ENCODE measurements at places on chromosomes 11 and 22. TPM values are rescaled to one million over a fixed set of nuclear protein-coding genes. Genes with fewer than 3 reads are reported as not detected.

The INPP5J gene
- 7.7 TPM for total RNA-seq

The VWCE gene
- total RNA-seq = 13.8 TPM

The P2RX3 gene
- 0.66 TPM for total RNA-seq

The MDK gene
- 560 TPM for total RNA-seq

The SESN3 gene
- 34.9 TPM for total RNA-seq

The PVALB gene
- 4.5 TPM for total RNA-seq

The NAALADL1 gene
- 6.1 TPM for total RNA-seq

The FXYD2 gene
- total RNA-seq = 1.4 TPM

The ROM1 gene
- total RNA-seq = 0.94 TPM

The CHEK2 gene
- total RNA-seq = 126 TPM

The TSSK2 gene
- not detected for total RNA-seq

DNA sequence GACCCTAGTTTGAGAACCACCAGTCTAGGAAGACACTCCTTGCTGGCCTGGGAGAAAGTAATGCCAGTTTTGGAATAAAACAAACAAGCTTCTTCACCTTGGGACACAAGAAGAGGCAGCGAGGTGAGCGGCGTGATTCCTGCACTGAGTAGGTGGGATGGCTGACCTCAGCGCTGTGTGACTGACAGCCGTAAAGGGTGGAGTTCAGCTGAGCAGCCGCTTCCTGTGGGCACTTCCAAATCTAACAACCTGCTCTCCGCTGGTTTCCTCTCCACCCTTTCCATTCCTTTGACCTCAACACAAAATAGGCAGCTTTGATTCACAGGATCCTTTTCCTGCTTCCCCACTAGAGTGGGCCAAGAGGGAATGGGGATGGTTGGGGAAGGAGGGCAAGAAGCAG is 45.8 kb downstream of the PC start:
- H3K36me3 ChIP-seq = no peaks in the 10 kb centered on the region
- no peak overlapping the region for H3K4me3 ChIP-seq
- H3K27ac ChIP-seq = peak overlapping the region; percentile 82
- no peak for DNase-seq
- H3K27me3 ChIP-seq = no peaks in the 10 kb centered on the region

- H3K27ac ChIP-seq = no peak overlapping the region
- no peak for DNase-seq
- peaks cover 27% of the 10 kb centered on the region for H3K4me1 ChIP-seq
- H3K27me3 ChIP-seq = no peaks in the 10 kb centered on the region
- H3K4me3 ChIP-seq = no peak overlapping the region
Observed at GRCh38 chr11:132427611-132428010, 1057.2 kb downstream of the NTM start.

DNA sequence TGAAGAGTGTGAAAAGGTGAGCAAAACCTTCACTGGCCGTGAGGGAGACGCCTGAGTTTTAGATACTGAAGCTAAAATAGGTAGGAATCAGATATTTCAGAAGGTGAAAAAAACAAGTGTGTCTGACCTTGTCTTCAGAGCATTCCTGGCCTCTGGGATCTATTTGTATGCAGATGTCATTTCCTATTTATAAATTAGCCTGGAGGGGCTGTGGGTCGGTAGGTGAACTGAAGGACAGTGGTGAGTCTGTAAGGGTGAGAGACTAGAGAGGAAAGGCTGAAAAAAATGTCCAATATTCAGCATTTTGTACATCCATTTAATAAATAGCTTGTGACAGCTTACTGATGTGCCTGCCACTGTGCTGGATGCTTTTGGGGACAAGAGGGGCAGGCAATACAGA is 302.1 kb downstream of the DDX10 start:
- no peak for DNase-seq
- peaks cover 27% of the 10 kb centered on the region for H3K4me1 ChIP-seq
- H3K36me3 ChIP-seq = no peaks in the 10 kb centered on the region

DNA sequence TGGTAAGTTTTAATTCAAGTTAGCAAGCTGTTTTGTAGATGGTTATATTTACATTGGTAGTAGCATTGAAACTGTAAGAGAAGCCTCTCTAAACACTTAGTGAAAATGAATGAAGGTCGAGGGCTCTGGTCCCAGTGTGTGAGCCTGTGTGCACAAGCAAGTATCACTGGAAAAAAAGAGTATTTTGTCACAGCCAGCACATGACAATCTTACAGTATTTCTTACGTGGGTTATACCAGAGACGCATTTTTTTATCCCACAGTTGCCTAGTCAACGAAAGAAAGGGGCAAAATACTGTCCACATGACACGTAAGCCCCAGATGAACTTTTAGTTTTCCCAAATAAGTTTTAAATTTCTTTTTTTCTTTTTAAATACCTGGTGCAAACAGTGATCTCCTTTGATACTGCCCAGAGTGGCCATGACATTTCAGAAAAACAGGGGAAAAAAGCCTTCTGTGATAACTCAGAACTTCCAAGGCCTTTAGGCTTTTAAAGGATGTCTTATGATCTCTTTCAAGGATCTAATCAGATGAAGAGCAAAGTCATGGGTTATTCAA is 23.5 kb downstream of the RAB38 start:
- H3K4me3 ChIP-seq = no peak overlapping the region
- H3K27ac ChIP-seq = no peak overlapping the region
- peaks cover 15% of the 10 kb centered on the region for H3K4me1 ChIP-seq
- DNase-seq = no peak

- peaks cover 36% of the 10 kb centered on the region for H3K4me1 ChIP-seq
- no peak overlapping the region for H3K4me3 ChIP-seq
- peaks cover 5% of the 10 kb centered on the region for H3K27me3 ChIP-seq
- H3K27ac ChIP-seq = peak overlapping the region; percentile 72
- H3K36me3 ChIP-seq = no peaks in the 10 kb centered on the region
Observed at GRCh38 chr22:17777005-17777716, 2.9 kb upstream of the BID start.

GRCh38 chr11:19403196-19403895 is 162.6 kb upstream of the E2F8 start:
- H3K4me3 ChIP-seq = no peak overlapping the region
- DNase-seq = no peak
- peaks cover 14% of the 10 kb centered on the region for H3K4me1 ChIP-seq
- H3K27ac ChIP-seq = no peak overlapping the region

GRCh38 chr11:3855808-3856491 is 486 bp downstream of the STIM1 start:
- H3K27ac ChIP-seq = peak overlapping the region; percentile 85
- DNase-seq = peak; percentile 57
- H3K36me3 ChIP-seq = no peaks in the 10 kb centered on the region
- peak overlapping the region; percentile 94 for H3K4me3 ChIP-seq
- H3K4me1 ChIP-seq = peaks cover 51% of the 10 kb centered on the region

DNA sequence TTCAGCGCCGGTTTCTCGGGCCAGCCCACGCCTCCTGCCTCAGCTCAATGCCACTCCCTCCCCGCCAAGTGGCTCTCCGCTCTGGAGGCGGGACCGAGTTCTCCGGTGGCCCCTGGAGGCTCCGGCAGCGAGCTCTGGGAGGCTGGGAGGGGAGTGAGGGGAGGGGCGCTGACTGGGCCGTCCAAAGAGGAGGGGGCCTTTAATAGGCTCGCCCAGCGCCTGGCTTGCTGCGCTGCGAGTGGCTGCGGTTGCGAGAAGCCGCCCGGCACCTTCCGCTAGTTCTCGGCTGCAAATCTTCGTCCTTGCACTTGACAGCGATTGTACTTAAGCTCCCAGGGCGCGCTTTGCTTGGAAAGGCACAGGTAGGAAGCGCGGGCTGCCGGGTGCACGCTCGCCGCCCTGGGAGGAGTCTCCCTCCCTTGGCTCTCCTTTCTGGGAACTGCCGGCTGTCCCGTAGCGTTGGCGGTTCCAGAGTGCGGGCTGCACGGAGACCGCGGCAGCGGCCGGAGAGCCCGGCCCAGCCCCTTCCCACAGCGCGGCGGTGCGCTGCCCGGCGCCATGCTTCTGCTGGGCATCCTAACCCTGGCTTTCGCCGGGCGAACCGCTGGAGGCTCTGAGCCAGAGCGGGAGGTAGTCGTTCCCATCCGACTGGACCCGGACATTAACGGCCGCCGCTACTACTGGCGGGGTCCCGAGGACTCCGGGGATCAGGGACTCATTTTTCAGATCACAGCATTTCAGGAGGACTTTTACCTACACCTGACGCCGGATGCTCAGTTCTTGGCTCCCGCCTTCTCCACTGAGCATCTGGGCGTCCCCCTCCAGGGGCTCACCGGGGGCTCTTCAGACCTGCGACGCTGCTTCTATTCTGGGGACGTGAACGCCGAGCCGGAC is at the start of gene ADAMTS15:
ADAMTS15 (plus strand) TSS at position 230 of the 894 bp plus-strand sequence; CDS start at position 559, 329 bp downstream.
- H3K4me3 ChIP-seq = peak within 1 kb of the TSS; percentile 79
- H3K36me3 ChIP-seq = no peaks in the 10 kb centered on the region
- H3K27me3 ChIP-seq = peaks cover 85% of the 10 kb centered on the region

DNA sequence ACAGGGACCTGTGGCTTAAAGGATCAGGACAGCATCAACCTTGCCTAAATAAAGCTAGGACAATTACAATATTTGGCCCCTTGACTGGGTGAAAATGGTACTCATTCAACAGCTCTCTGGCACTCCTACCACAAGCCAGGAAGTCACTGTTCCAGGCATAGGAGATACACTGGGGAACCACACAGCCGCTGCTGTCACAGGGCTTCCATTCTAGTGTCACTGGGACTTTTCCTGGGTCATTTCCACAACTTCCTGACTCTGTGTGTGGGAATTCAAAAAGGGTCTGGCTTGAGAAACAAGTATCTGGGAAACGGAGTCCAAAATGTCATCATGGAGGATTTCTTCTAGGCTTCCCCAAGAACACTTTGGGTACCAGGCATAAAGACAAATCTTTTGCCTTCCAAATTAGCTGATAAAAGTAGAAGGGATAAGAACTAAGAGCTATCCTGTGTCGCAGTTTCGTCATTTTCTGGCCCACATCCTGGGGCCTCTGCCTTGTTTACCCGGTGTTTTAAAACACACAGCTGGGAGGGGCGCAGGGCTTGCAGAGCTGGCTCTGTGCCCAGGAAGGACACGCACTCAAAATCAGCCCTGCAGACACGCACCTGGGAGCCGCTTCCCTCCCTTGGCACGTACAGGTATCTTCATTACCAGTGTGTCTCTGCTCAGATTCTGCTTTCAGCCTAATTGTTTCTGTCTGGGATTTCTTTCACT is 38.0 kb downstream of the TMEM45B start:
- H3K36me3 ChIP-seq = no peaks in the 10 kb centered on the region
- H3K27ac ChIP-seq = no peak overlapping the region
- no peak overlapping the region for H3K4me3 ChIP-seq
- H3K4me1 ChIP-seq = 0 out of 2 replicates have a peak, but pooled peaks cover 3% of the 10 kb centered on the region
- no peaks in the 10 kb centered on the region for H3K27me3 ChIP-seq
- DNase-seq = no peak

- no peak for DNase-seq
- H3K27me3 ChIP-seq = no peaks in the 10 kb centered on the region
- H3K36me3 ChIP-seq = no peaks in the 10 kb centered on the region
Observed at GRCh38 chr11:9103542-9104276, 12.3 kb upstream of the SCUBE2 start.

DNA sequence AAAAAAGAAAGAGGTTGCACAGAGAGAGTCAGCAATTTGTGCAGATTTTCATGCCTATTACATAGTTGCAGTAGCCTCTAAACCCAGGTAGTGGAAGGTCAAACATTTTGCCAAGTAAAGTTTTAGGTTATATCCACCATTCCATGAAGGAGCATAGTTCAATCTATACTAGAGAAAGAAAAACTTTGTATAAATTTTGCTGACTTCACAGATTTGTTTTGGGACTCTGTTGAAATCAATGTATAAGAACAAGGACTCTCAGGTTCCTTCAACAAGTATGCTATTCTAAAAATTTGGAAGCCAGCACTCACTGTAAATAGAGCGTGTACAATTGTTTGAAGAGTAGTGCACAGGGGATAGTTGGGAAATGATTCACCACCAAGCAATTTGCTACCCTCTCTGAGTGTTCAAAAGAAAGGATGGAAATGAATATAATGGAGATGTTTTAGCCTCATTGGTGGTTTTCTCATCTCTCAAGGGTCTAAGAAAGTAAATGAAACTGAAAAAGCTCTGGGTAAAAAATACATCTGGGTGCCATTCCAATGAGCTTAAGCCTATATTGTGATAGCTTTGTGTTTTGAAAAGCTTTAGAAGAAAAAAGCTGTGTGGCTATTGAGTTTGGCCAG is 508.4 kb upstream of the LUZP2 start:
- DNase-seq = no peak
- H3K36me3 ChIP-seq = no peaks in the 10 kb centered on the region
- no peak overlapping the region for H3K4me3 ChIP-seq

GRCh38 chr11:64871492-64871891 is 6.9 kb downstream of the EHD1 start:
- DNase-seq = no peak
- no peaks in the 10 kb centered on the region for H3K27me3 ChIP-seq
- no peaks in the 10 kb centered on the region for H3K36me3 ChIP-seq

- peaks cover 3% of the 10 kb centered on the region for H3K4me1 ChIP-seq
- H3K27ac ChIP-seq = peak overlapping the region; percentile 57
- no peak overlapping the region for H3K4me3 ChIP-seq
Observed at GRCh38 chr22:29128891-29129807, 56.3 kb downstream of the KREMEN1 start.

DNA sequence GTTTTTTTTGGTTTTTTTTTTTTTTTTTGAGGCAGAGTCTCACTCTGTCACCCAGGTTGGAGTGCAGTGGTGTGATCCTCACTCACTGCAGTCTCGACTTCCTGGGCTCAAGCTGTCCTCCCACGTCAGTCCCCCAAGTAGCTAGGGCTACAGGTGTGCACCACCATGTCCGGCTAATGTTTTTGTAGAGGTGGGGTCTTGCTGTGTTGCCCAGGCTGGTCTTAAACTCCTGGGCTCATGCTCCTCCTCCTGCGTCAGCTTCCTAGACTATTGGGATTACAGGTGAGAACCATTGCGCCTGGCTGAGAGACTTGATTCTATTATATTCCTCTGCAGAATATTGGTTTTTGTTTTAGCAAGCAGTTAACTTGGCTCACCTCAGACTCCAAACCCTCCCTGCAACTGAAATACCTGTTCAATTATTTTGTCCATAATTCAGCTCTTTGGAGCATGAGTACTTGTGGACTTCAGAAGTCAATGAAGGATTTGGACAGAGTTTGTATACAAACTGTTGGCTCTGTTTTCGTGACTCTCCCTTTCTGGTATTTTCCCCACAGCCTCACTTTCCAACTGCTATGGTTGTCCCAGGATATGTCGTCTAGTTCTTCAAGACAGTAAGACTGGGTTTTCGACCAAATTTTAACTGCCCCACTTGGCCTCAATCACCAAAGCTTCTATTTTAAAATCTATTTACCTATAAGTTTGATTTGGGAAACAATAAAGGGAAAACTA is 69.1 kb upstream of the ADORA2A start:
- peaks cover 23% of the 10 kb centered on the region for H3K36me3 ChIP-seq
- no peaks in the 10 kb centered on the region for H3K4me1 ChIP-seq
- no peaks in the 10 kb centered on the region for H3K27me3 ChIP-seq

- peak; percentile 61 for DNase-seq
- H3K4me3 ChIP-seq = peak overlapping the region; percentile 79
- H3K27me3 ChIP-seq = peaks cover 39% of the 10 kb centered on the region
- H3K4me1 ChIP-seq = peaks cover 61% of the 10 kb centered on the region
Observed at GRCh38 chr11:8082391-8083087, 1.5 kb downstream of the TUB start.

DNA sequence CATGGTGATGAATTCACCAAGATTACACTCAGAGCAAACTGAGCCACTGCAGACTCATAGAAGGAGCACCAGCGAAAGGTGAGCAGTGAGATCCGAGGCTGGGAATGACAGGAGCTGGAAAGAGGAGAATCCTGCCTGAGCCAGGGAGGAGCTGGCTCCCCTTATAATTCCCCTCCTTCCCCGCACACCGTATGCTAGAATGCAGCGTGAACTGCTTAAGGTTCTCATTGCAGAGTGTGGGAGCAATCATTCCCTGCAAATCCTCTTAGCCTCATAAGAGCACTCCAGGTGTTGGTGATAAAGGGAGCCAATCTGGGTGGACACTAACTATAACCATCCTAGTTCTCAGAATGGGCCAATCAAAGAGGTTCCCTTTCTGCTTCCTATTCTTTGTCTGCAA is 127.6 kb upstream of the TEAD1 start:
- no peak overlapping the region for H3K27ac ChIP-seq
- H3K27me3 ChIP-seq = no peaks in the 10 kb centered on the region
- H3K36me3 ChIP-seq = no peaks in the 10 kb centered on the region
- peaks cover 10% of the 10 kb centered on the region for H3K4me1 ChIP-seq

Measured in WTC11 (cell line).